Posterior vena cava (tissue), 2 donors: ENCODE measurements at places on chromosomes 12 and 14. TPM values are rescaled to one million over a fixed set of nuclear protein-coding genes. Genes with fewer than 3 reads are reported as not detected.

DNA sequence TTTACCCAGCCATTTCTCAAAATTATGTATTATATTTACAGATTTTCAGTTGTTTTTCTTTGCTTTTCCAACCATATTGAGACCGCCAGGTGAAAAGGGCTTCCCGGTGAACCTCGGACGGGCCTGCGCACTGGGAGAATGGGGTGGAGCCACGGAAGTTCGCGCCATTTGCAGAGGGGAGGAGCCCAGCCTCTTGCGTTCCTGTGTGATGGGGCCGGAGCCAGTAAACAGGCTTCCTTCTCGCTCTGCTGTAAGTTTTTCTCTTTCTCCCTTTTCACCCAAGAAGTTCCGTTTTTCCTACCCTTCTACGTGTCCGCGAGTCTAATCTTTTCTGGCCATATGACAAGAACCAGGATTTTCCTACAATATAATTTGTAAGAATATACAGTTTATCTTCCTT is 1108.8 kb upstream of the SEL1L start:
- DNase-seq: no peak

The CHFR gene
- 38.5 TPM for total RNA-seq

DNA sequence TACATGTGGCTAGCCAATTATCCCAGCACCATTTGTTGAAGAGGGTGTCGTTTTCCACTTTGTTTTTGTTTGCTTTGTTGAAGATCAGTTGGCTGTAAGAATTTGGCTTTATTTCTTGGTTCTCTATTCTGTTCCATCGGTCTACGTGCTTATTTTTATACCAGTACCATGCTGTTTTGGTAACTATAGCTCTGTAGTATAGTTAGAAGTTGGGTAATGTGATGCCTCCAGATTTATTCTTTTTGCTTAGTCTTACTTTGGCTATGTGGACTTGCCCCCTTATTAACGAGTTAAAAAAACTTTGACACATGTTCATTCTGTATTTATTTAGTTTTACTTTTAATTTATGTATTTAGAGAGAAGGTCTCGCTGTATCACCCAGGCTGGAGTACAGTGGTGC is 120.4 kb downstream of the ADCK1 start:
- DNase-seq: no peak

DNA sequence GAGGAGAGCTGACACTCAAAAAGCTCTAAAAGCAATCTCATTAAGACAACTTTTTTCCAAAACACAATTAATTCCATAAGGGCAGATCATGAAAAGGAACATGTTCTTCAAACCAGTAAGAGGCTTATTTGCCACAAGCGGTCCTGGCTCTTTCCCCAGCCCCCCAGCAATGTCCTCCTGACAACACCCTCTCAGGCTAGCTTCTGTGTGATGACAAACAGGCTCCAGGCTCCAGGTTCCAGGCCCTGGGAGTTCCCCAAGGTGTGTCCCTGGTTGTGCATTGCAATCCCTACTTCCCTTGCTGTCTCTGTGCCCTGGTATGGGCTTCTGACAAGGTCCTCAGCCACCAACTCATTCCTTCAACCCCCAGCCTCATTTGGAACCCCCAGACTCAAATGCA is 8.9 kb downstream of the HVCN1 start:
- DNase-seq: no peak

- DNase-seq: peak; percentile 93
Observed at GRCh38 chr12:131047789-131048610, 94.3 kb downstream of the ADGRD1 start.

The RFLNA gene
- total RNA-seq: 0.97 TPM

- DNase-seq: no peak
Observed at GRCh38 chr12:31603546-31604009, 12.6 kb upstream of the DENND5B start.

DNA sequence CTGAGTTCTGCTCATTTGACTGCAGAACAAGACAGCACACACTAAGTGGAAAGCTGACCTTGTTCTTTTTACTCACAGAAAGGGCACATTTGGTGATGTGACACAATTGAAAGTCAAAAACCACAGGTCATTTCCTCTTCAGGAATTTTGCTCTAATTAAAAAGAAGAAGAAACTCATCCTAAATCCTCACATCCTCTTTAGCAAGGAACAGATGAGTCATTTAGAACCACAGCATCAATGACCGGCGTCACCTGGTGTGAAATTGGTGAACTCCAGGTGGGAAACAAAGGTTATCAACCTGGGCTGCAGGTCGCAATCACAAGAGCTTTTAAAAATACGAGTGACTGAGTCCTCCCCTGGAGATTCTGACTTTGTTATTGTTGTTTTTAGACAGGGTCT is 2.9 kb upstream of the RNU6-8 start:
- DNase-seq: no peak

DNA sequence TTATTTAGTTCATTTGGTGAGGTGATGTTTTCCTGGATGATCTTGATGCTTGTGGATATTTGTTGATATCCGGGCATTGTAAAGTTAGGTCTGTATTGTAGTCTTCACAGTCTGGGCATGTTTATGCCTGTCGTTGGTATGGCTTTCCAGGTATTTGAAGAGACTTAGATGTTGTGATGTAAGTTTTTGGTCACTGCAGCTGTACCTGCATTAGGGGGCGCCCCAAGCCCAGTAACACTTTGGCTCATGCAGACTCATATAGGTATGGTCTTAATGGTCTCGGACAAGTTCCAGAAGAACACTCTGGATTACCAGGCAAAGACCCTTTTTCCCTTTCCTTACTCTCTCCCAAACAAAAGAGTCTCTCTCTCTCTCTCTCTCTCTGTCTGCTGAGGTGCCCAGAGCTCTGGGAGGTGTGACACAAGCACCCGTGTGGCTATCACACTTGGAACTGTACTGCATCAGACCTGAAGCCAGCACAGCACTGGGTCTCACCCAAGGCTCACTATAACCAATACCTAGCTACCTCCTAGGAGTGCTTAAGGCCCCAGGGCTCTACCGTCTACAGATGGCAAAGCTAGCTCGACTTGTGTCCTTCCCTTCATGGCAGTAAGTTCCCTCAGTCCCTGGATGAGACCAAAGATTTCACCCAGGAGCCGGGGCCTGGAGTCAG is 425.8 kb upstream of the ATXN7L3B start:
- no peak for DNase-seq
